ENCODE measurements at places on chromosomes 6 and 20. TPM values are rescaled to one million over a fixed set of nuclear protein-coding genes. Genes with fewer than 3 reads are reported as not detected.

Gene BPHL
- 11.1 TPM for total RNA-seq

Gene PKIG
- total RNA-seq = 146 TPM

Gene SIRPB2
- not detected for total RNA-seq

Gene ZC3H12D
- total RNA-seq = 0.37 TPM

Gene CFAP61
- total RNA-seq = 0.22 TPM

Gene MUC22
- not detected for total RNA-seq

Gene PLCG1
- total RNA-seq = 66.5 TPM

Gene HUS1B
- total RNA-seq = 1.4 TPM

Gene RAB44
- not detected for total RNA-seq

Gene BACH2
- total RNA-seq = 0.55 TPM

Gene LATS1
- 8.5 TPM for total RNA-seq

Gene GJA10
- not detected for total RNA-seq

Gene CAPN11
- total RNA-seq = not detected

Gene HMGN3
- 42.2 TPM for total RNA-seq

Gene TPD52L2
- 171 TPM for total RNA-seq

Gene LY6G6D
- not detected for total RNA-seq

Gene FAM209B
- total RNA-seq = not detected

Gene KIF25
- not detected for total RNA-seq

Gene REM1
- not detected for total RNA-seq

Gene BEND6
- 19.1 TPM for total RNA-seq

Gene AFG1L
- 5.5 TPM for total RNA-seq

Gene C20orf141
- total RNA-seq = not detected

Gene SLC2A10
- 49.7 TPM for total RNA-seq

Gene RBM12
- total RNA-seq = 49.8 TPM

Gene CST4
- 0.22 TPM for total RNA-seq

Gene CST7
- total RNA-seq = 0.37 TPM

Gene CTSZ
- total RNA-seq = 141 TPM

Gene MEP1A
- not detected for total RNA-seq

Gene POU5F1
- not detected for total RNA-seq

Gene TCP11
- total RNA-seq = 0.25 TPM

Gene EMILIN3
- under 0.01 TPM for total RNA-seq

Gene TTK
- 55.2 TPM for total RNA-seq

Gene SLC12A5
- total RNA-seq = under 0.01 TPM

Gene TREM2
- not detected for total RNA-seq

Gene PROKR2
- total RNA-seq = not detected

Data from uterine smooth muscle cell (primary cell).